ENCODE measurements at places on chromosomes 6 and 20.

DNA sequence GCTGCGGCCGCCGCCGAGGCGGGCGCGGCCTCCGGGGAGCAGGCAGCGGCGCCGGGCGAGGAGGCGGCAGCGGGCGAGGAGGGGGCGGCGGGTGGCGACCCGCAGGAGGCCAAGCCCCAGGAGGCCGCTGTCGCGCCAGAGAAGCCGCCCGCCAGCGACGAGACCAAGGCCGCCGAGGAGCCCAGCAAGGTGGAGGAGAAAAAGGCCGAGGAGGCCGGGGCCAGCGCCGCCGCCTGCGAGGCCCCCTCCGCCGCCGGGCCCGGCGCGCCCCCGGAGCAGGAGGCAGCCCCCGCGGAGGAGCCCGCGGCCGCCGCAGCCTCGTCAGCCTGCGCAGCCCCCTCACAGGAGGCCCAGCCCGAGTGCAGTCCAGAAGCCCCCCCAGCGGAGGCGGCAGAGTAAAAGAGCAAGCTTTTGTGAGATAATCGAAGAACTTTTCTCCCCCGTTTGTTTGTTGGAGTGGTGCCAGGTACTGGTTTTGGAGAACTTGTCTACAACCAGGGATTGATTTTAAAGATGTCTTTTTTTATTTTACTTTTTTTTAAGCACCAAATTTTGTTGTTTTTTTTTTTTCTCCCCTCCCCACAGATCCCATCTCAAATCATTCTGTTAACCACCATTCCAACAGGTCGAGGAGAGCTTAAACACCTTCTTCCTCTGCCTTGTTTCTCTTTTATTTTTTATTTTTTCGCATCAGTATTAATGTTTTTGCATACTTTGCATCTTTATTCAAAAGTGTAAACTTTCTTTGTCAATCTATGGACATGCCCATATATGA is 3.2 kb downstream of the MARCKS start:
- no peak for DNase-seq

DNA sequence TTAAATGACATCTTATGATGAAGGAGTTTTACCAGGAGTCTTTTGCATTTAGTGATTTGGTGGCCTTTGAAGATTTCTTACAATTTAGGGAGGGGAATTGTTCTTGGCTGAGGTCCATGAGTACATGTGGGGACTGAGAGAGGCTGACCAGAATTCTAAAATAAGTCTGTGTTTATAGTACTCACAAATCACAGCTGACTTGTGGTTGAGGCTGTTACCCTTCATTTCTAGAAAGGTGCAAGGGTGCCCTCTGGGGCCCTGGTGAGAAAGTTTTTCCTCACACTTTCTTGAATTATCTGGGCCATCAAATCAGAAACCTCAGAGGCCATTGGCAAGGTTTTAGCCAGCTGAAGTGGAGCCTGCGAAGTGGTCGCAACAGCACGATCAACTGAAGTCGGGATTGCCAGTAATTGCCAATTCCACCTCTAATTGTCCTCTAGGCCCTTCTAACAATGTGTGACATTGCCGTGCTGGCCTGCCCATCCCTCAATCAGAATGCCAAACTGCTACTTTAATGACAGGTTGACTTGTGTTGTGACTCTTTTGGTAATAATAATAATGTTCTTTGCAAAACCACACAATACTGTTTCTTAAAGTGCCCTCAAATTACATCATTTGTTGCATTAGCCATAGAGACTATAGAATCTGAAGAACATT is 221.6 kb downstream of the OGFRL1 start:
- DNase-seq, result no peak

DNA sequence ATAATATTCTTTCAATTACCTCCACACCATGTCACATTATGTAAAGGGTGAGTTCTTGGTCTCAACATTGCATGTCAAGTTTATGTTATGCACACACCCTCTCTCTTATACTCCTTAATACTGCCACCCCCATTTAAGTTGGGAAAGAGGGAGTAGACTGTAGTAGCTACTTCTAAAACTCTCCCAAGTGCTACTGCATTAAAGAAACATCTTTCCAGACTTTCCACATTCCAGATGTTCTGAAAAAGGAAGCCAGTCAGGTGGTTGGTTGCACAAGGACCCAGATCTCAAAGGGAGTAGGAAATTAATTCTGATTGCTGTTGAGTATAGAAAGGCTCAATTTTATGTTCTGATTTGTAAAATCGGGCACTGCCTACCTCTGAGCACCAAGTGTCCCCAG is 419.5 kb downstream of the CD83 start:
- DNase-seq, result no peak

DNA sequence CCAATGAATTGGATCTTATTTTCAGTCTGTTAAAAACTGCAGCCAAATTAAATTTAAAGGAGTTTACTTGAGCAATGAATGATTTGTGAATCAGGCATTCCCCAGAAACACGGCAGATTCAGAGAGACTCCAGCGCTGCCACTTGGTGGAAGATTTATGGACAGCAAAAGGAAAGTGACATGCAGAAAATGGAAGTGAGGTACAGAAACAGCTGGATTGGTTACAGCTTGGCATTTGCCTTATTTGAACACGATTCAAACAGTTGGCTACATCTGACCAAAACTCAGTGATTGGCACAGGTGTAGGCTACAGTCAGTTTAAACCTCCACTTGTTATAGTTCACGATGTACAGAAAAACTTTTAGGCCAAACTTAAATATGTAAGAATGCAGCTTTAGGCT is 257.6 kb upstream of the IMPG1 start:
- DNase-seq, result no peak

DNA sequence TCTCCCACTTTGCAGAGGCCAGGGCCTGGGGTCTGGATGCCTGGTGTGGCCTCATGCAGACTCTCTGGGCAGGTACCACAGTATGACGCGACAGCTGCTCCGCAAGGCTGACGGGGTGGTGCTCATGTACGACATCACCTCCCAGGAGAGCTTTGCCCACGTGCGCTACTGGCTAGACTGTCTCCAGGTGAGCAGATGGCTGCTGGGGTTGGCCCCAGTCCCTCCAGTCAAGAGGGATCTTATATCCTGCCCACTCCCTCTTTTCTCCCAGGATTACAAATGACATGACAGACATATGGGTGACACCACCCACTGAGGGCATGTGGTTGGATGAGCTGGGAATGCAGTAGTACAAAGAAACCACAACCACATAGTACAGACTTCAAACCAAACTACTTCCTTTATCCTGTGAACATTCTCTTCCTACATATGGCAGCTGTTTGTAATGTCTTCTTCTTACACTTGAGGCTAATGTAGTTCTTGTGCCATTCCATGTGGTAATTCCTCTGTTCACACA is 29.9 kb downstream of the RAB44 start:
- DNase-seq, result no peak
